ENCODE measurements at places on chromosomes 7 and 10.

DNA sequence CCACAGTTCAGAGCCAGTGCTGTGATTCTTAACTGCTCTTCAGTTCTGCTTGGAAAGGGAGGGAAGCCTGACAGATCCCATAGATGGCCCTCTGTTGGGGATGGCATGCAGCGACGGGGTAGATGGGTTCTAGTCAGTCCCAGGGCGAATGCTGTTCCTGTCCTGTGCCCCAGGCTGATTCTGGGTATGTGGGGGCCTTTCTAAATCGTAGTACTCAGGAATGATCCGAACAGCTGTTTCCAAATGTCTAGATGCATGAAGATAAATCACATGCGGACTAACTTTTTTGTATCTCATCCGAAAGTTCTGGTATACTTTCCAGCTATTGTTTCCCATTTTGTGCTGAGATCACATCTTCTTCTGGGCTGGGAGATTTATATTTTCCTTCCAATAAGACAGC lies 186.0 kb upstream of the MKI67 start:
- H3K4me1 ChIP-seq: no peaks in the 10 kb centered on the region
- H3K36me3 ChIP-seq: no peaks in the 10 kb centered on the region
- no peaks in the 10 kb centered on the region for H3K27me3 ChIP-seq
- H3K4me3 ChIP-seq: no peak overlapping the region
- DNase-seq: no peak

- H3K27ac ChIP-seq: no peak overlapping the region
- DNase-seq: no peak
- H3K36me3 ChIP-seq: no peaks in the 10 kb centered on the region
- H3K27me3 ChIP-seq: no peaks in the 10 kb centered on the region
- H3K4me3 ChIP-seq: no peak overlapping the region
- no peaks in the 10 kb centered on the region for H3K4me1 ChIP-seq
Measured at GRCh38 chr7:18901351-18901750, 216.1 kb downstream of the TWIST1 start.

GRCh38 chr7:91156316-91157185 lies 107.7 kb upstream of the FZD1 start:
- H3K27me3 ChIP-seq: no peaks in the 10 kb centered on the region
- H3K36me3 ChIP-seq: no peaks in the 10 kb centered on the region
- H3K4me1 ChIP-seq: no peaks in the 10 kb centered on the region
- DNase-seq: no peak
- no peak overlapping the region for H3K27ac ChIP-seq
- no peak overlapping the region for H3K4me3 ChIP-seq

DNA sequence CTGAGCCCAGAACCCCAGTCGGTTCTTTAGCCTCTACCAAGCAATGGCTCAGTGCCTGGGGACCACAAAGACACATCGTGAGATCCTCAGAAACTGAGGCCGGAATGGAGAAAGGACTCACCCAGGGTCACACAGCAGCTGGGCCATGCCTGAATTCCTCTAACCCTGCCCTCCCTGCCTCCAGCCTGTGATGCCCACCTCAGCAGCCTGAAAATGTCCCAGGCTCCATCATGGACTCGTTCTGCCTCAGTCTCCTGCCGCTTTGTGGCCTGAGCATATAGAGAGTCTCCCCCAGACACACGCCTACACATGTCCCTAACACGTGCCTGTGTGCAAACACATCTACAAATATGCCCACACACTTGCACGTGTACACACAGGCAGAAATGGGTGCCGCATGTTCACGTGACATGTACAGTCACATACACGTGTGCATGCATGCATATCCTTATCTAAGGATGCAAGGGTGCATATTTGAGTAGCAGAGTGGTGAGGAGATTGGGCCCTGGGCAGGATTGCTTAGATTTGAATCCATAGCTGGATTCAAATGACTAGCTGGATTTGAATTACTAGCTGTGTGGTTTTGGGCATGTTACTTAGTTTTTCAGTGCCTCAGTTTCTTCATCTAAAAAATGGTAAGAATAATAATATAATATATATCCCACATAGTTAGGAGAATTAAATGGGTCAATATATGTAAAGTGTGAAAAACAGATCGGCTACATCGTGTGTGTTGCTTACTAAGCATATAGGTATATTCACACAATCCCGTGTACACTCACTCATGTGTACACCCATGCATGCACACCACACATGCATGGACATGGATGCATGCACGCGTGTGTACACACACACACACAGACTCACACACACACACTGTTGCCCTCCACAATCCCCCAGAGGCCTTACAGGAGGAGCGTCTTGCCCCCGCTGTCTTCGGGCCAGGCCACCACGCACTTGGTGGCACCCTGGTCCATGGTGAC lies 2.4 kb downstream of the TACR2 start:
- DNase-seq: no peak
- no peaks in the 10 kb centered on the region for H3K36me3 ChIP-seq
- H3K27ac ChIP-seq: no peak overlapping the region
- H3K4me1 ChIP-seq: peaks cover 23% of the 10 kb centered on the region

DNA sequence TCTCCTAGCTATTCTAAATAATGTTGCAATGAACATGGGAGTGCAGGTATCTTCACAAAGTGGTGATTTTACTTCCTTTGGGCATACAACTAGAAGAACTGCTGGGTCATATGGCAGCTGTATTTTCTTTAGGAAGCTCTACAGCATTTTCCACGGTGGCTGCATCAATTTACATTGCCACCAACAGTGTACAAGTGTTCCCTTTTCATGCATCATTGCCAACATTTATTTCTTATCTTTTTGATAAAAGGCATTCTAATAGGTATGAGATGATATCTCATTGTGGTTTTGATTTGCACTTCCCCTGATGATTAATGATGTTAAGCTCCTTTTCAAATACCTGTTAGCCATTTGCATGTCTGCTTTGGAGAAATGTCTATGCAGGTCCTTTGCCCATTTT lies 52.6 kb downstream of the NT5C2 start:
- no peak overlapping the region for H3K4me3 ChIP-seq
- H3K27me3 ChIP-seq: no peaks in the 10 kb centered on the region
- H3K4me1 ChIP-seq: peaks cover 7% of the 10 kb centered on the region
- DNase-seq: no peak
- peaks cover 5% of the 10 kb centered on the region for H3K36me3 ChIP-seq

DNA sequence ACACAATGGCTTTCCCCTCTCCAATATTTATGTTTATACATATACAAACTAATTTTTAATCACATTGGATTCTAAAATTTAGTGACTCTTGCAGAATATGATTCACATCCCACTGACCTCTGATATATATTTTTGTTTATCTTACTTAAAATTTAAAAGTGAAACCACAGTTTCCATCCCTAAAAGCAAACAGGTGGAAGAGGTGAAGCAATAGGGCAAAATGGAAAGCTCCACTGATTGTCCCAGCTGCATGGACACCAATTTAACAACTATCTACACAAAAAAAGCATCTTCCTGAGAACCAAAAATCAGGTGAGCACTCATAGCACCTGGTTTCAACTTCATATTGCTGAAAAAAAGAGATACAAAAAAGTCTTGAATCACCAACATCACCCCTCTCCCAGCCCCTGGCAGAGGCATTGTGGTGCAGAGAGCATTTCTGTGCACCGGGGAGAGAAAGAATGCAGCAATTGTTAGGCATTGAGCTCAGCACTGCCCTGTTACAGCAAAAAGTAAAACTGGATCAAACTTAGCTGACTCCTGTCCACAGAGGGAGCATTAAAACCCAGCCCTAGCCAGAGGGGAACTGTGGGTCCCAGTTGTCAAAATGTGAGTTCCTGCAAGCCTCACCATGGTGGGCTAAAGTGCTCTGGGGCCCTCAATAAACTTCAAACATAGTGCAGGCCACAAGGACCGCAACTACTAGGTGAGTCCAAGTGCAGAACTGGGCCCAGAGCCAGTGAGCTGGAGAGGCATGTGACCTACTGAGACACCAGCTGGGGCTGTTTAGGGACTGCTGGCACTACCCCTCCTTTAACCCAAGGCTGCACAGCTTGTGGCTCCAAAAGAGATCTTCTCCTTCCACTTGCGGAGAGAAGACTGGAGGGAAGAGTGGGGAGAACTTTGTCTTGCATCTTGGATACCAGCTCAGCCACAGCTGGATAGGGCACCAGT lies 92.1 kb downstream of the SIRT1 start:
- H3K4me1 ChIP-seq: no peaks in the 10 kb centered on the region
- H3K27me3 ChIP-seq: no peaks in the 10 kb centered on the region
- H3K36me3 ChIP-seq: peaks cover 3% of the 10 kb centered on the region
- peak; percentile 9 for DNase-seq

DNA sequence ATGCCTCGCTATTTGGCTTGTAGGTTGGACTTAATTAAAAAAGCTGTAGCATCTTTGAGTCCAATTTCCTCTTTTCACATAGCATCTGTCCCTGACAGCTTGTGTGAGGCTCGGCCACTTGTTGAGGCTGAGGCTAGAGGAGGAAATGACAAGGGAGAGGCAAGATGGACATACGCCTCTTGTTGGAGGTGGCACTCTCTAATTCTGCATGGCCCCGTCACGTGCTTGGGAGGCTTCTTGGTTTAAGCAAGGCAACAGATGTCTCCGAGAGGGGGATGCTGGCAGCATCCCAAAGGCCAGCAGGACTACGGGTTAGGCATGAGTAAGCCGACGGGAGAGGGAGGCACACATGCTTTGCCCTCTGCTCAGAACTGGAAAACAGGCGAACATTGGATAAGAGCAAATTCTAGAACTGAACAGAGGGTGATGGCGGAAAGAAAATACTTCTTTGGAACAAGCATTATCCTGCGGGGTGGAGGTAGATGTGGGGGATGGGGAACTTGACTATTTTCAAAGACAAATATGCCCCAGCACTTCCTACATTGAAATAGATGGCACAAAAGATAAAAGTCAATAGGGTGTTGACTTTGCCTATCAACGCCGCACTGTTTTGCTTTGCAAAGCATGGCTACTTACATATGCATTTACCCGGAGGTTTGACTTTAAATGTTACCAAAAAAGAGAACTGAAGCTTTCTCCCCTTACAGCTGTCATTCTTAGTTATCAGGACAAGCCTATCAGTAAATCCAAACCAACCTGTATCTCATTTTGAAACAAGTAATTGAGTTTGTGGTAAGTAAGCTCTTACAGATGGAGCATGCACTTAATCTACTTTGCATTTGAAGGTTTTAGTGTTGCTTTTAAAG lies 94.8 kb downstream of the CHN2 start:
- H3K27me3 ChIP-seq: no peaks in the 10 kb centered on the region
- H3K4me3 ChIP-seq: no peak overlapping the region
- no peak for DNase-seq
- H3K36me3 ChIP-seq: no peaks in the 10 kb centered on the region
- H3K4me1 ChIP-seq: peaks cover 15% of the 10 kb centered on the region

- H3K4me3 ChIP-seq: no peak overlapping the region
- H3K27ac ChIP-seq: no peak overlapping the region
- no peaks in the 10 kb centered on the region for H3K36me3 ChIP-seq
- no peak for DNase-seq
- H3K4me1 ChIP-seq: no peaks in the 10 kb centered on the region
- H3K27me3 ChIP-seq: no peaks in the 10 kb centered on the region
Measured at GRCh38 chr7:133669061-133669455, 416.2 kb downstream of the EXOC4 start.

Data from hepatocyte (in vitro differentiated cells).